ENCODE measurements at places on chromosomes 12 and 14.

- DNase-seq: no peak
Measured at GRCh38 chr14:75427126-75427481, 718 bp upstream of the JDP2 start.

DNA sequence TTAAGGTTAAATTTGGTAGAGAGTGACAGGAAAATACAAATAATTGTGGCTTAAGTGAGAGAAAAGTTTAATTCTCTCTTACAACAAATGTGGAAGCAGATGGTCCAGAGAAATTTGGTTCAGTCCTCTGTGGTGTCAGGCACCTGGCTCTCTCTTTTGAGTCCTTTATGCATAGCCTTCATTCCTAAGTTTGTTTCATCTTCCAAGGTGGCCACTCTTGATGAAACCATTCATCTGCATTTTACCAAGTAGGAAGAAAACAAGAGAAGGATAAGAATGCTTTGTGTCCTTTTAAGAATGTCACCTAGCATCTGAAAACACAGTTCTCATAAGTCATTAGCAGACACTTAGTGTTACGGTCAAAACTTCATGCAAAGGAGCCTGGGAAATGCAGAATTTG is 442.5 kb downstream of the CCER1 start:
- DNase-seq: no peak

DNA sequence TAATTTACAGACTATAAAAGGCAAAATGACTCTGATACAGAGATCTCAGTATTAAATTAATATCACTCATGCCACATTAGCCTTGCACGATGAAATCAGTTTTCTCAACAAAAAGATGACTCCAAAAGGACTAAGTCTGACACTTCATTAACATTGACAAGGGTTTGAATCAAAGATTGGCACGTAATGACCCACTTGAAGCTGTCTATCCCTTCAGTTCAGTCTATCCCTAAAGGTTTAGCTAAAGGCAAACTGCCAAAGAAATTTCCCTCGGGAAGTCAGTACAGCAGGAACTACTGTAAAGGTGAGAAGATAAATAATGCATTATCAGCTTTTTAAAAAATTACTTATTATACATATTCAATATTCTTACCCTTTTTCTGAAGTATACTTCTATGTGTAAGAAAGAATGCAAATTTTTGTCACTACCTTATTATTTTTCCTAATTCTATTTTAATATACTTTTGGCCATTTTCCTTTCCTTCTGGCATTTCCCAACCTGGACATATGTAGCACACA is 127.1 kb downstream of the NELL2 start:
- no peak for DNase-seq

DNA sequence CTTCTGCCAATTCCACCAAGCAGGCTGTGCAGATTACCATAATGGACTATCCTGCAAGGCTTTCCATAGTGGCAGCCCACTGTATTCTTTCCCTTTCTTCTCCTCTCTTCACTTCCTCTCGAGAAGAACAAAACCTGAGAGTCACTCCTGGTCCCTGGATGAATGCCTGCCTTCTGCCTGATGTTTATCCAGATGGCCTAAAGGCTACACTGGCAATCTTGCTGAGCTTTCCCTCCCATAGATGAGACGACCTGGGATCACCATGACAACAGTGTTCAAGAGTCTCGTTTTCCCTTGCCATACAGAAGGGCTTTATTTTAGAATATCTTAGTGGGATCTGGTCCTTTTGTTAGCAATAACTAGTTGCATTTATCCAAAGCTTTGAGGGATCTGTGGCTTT is 142.3 kb downstream of the RTN1 start:
- no peak for DNase-seq

GRCh38 chr12:127284870-127285431 is 982.0 kb upstream of the TMEM132C start:
- DNase-seq: no peak

DNA sequence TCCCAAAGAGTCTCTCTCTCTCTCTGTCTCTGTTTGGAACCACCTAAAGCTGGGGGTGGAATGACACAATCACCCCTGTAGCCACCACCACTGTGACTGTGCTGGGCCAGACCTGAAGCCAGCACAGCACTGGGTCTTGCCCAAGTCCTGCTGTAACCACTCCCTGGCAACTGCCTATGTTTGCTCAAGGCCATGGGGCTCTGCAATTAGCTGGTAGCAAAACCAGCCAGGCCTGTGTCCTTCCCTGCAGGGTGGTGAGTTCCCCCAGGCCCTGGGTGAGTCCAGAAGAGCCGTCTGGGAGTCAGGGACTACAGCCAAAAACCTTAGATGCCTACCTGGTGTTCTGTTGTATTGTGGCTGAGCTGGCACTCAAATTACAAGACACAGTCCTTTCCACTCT is 50.8 kb downstream of the DGLUCY start:
- DNase-seq: no peak

DNA sequence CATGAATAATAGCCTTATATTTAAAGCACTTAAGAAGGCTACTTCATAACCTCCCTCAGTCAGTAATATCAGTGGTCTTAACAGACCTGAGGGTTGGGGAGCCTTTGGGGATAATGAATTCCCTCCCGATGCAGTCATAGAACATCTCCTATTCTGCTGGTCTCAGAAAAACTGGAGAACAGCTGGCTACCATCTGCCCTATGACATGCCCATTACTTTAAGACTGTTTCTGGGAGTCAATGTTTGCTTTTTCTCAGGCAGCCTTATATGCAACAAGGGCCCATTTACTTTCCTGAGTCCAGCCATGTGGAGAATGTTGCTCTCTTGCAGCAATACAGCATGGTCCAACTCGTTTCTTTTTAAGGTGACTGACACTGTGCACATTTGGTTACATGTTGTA is 161.7 kb upstream of the PARP11 start:
- no peak for DNase-seq

DNA sequence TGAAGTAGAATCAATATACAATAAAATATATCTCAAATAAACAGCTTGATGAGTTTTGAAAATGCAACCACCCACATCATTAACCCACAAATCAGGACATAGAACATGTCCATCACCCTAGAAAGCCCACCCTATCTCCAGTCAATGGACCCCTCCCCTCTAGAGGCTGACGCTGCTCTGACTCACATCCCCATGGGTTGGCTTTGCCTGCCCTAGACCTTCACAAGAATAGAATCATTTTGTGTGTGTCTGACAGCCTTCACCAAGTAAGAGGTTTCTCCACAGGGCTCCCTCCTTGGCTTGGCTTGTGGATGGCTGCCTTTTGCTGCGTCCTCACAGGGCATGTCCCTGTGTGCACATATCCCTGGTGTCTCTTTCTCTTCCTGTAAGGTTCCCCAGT is 250.2 kb upstream of the RTL1 start:
- no peak for DNase-seq

DNA sequence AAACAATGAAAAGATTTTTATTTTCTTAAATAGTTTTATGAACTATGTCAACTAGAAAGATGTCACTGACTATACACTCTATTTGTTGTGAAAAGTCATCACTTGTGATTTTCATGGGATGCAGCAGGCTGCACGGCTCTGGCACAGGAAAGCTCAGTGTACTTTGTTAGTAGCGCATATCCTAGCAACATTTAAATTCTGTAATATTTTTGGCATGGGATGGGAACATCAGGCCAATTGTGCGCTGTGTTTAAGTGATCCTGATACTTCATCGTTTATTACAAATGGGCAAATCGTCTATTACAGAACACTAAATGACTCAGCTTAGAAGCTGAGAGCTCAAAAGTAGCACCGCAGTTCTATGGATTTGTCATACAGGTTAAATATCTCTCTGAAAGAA is 60.7 kb upstream of the SAV1 start:
- DNase-seq: no peak

DNA sequence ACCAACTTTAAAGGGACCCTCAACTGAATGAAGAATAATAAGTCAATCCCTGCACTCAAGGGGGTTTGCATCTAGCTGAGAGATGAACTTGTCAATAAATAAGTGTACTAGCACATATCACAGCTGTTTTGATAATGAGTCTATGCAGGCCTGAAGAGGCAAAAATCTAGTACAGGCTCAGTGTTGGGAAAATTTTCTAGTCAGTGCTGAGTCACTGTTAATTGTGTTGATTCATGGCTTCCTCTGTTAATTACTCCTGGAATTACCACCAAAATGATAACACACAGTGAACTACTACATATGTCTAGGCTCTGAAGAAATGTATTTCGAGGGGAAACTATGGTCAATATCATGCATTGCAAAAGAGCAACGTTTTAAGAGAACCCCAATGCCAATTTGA is 18.9 kb downstream of the SNRPF start:
- no peak for DNase-seq

- no peak for DNase-seq
Measured at GRCh38 chr12:101931498-101932326, 54.3 kb downstream of the DRAM1 start.

DNA sequence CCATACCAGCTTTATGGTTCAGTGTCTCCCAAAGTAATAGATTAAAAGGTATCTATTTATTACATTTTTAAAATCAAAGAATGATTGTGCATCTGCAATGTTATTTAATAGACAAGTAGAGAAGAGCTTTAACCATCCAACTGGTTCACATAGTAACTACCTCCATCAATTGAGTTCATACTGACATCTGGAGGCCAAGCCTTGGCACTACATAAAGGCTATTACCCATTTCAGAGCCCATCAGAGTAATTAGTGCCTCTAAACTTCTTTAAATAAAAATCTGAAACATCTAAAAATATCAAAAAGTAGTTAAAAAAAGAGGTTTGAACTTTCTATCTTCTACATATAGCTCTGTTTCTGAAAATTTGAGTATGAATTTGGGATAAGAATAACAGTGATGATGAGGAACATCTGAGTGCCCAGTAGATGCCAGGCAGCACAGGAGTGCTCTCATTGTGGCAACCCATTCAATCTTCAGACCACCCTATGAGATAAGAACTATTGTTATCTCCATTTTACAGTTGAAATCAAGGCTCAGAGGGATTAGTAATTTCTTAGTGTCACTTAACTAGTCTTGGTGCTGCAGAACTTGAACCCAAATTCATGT is 132.9 kb upstream of the DAAM1 start:
- DNase-seq: no peak

GRCh38 chr12:116354534-116354933 is 77.0 kb upstream of the MED13L start:
- DNase-seq: no peak

GRCh38 chr12:124577986-124578385 is 10.6 kb upstream of the NCOR2 start:
- DNase-seq: no peak

DNA sequence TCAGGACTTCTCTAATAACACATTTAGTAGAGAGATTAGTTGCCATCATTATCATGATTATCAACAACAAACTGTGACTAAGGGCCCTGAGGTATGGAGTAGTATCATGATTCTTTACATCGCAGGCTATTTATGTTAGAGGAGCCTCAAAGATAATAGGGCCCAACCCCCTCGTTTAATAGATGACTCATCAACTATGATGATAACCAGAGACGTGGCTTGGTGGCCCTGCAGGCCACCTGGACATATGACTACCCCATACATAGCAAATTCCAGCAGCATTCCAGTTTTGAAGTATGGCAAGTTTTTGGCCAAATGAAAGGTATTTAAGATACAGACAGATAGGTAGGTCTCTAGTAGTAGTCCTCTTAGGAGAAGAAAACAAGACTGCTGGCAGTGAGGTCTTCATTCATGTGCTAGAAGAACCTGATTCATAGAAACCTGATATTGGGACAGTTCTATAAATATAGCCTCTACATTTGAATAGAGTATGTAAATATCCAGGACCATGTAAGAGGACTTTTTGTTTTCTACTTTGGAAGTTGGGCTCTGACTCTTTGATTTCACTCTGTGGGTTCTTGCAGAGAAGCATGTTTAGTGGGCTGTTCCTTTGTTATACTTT is 5.6 kb downstream of the RIC8B start:
- DNase-seq: no peak

DNA sequence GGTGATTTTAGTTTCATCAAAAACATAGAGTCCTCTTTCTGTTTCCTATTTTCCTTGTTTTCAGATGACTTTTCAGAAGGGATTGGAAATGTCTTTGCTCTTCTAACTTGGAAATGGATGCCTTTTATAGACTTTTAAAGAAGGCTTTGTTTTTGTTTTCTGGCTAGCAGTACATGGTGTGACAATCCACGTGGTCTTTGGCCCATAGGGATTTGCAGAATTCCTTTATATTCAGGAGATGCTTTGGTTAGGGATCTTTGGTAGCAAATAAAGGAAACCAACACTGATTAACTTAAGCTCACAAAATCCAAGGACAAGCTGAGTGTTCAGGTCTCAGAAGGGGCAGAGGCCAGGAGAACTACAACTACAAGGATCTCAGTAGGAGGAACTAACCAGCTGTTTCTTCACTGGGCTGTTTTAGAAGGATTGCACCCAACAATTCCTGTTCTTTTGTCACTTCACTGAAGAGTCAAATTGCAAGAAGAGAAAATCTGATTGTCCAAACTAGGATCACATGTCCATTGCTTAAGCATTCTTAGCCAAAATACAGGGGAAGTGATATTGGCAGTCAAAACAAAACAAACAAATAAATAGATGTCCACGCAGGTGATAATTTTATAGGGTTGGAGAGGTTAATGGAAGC is 58.6 kb upstream of the MANSC4 start:
- DNase-seq: no peak

- no peak for DNase-seq
Measured at GRCh38 chr12:40788276-40788675, 96.0 kb downstream of the CNTN1 start.

GRCh38 chr14:82528016-82528415 is 994.4 kb upstream of the SEL1L start:
- no peak for DNase-seq

- no peak for DNase-seq
Measured at GRCh38 chr12:13242936-13243335, 46.4 kb downstream of the EMP1 start.

- no peak for DNase-seq
Measured at GRCh38 chr12:72082986-72083820, 144.6 kb downstream of the TPH2 start.

DNA sequence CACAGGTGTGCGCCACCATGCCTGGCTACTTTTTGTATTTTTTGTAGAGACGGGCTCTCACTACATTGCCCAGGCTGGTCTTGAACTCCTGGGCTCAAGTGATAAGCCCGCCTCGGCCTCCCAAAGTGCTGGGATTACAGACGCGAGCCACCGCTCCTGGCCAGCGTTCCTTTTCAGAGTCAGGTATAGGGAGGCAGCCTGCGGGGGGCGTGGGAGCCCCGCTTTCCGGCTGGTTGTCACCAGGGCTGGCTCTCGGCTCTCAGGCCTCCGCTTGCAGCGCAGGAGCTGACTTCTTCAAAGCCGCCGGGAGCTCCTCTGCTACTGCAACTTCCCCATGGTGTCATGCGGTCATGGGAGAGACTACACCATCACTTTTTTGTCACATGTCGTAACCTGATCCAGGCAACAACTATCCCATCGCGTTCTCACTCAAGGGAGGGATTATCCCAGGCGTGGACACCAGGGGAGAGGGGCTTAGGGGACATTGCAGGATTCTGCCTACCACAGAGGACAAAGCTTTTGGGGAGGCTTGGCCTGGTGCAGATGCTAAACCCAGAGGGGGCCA is 129.4 kb downstream of the SCARB1 start:
- no peak for DNase-seq

- DNase-seq: no peak
Measured at GRCh38 chr12:45232756-45233372, 17.0 kb downstream of the ANO6 start.

GRCh38 chr14:105497671-105498429 is 6.8 kb downstream of the TEDC1 start:
- no peak for DNase-seq
